ENCODE measurements at places on chromosomes 2 and 18. TPM values are rescaled to one million over a fixed set of nuclear protein-coding genes. Genes with fewer than 3 reads are reported as not detected.

DNA sequence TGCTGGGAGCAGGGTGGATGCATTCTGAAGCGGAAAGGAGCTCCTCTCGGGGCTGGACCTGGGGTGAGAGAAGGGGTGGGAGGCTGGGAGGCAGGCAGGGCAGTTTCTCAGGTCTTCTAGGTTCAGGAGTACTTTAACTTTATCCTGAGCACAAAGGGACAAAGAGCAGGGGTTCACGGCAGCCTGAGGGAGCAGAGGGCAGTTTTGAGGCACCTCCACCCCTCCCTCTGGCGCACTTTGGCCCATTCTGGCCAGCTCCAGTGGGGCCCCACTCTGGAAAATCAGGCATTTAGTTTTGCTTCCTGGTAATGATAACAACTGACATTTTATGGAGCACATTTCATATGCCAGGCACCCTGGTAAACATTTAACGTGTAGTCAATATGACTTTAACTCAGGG, 14.3 kb downstream of the B3GNT7 start:
- DNase-seq = no peak

Gene MSTN
- 1.9 TPM for total RNA-seq

DNA sequence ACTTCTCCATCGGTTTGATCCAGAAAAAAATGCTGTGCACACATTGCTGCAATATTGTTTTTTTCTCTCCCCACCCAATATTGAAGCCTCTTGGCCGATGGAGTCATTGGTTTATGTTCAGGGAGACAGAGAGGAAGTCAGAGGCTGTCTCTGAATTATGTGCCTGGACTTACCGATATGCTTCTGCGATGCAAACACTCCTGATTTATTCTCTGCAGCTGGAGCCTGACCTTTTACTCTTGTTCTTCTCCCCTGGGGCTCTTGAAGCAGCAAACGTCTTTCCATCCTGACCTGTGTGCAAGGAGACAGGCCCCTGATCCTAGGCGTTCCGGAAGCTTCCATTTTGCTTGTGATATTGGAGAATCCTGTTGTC, 99.6 kb downstream of the PTGR3 start:
- no peak for DNase-seq

- DNase-seq = no peak
Observed at GRCh38 chr2:167749660-167750059, 497.7 kb downstream of the STK39 start.

GRCh38 chr18:66196805-66197204, 407.1 kb downstream of the CDH19 start:
- no peak for DNase-seq

GRCh38 chr2:105103481-105103880, 65.6 kb downstream of the MRPS9 start:
- no peak for DNase-seq

Gene B4GALT6
- total RNA-seq = 11.8 TPM

Gene FOXI3
- total RNA-seq = not detected

DNA sequence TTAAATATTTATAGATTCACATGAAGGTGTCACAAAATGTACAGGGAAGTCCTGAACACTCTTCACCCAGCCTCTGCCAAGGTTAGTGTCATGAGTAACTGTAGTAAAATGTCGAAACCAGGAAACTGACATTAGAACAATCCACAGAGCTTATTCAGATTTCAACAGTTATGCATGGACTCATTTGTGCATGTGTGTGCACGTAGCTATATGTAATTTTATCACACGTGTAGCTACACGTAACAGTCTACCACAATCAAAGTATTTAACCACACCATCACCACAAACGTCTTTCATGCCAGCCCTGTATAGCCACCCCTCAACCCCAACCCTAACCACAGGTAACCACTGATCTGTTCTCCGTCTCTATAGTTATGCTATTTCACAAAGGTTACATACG, 211.7 kb upstream of the REV1 start:
- no peak for DNase-seq
